ENCODE measurements at places on chromosomes 7 and 10. TPM values are rescaled to one million over a fixed set of nuclear protein-coding genes. Genes with fewer than 3 reads are reported as not detected.
A peak's percentile ranks its signal among the peaks of the same experiment; 100 is the strongest.

DNA sequence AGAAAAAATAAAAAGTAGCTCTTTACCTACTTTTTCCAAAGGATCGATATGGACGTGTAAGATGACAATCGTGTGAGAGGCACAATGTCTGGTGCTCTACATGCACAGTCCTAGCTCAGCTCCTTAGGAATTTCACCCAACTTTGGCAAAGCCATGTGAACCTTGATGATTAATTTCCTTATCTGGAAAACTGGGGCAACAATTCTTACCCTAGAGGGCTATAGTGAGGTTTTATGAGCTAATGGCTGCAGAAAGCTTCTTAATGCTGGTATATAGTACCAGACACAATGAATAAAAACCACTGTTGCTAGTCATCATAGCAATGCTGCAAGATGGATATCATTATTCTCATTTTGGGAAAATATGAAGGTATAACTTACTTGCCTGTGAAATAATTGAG lies 202.7 kb downstream of the PARD3 start:
- no peak for DNase-seq

CYP2C9 gene
- polyA plus RNA-seq: not detected

TAS2R3 gene
- polyA plus RNA-seq: 0.08 TPM

GRCh38 chr7:102287111-102287980 lies 678 bp downstream of the SH2B2 start:
- DNase-seq: peak; percentile 78

- no peak for DNase-seq
Measured at GRCh38 chr10:98134117-98134430, 383 bp upstream of the R3HCC1L start.

DNA sequence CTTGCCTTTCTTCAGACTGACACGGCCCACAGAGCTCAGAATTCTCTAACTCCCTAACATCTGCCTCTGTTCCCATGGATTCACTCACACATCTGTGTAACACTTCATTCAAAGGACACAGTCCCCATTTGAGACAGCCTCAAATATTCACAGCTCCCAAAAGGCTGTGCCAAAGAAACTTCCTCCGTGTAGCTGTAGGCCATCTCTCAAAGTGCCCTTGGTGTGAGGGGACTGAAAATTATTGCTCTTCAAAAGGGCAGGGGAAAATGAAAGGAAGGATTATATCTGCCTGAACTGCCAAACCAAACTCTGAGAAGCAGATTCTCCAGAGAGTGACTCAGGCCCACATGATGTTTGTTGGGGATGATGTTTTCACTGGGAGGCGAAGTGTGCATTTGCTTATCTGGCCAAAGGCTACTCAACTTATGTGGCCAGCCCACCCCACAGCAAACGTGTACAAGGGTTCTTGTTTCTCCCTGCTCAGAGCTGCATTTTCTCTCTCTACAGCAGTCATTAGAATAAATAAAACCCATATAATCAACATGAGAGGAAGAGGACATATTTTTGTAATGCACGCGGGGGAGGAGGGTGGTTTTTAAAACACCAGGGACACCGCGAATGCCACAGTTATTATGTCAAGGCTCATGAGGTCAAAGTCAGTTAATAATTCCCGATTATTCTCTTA lies 302.4 kb upstream of the NFE2L3 start:
- DNase-seq: no peak

DNA sequence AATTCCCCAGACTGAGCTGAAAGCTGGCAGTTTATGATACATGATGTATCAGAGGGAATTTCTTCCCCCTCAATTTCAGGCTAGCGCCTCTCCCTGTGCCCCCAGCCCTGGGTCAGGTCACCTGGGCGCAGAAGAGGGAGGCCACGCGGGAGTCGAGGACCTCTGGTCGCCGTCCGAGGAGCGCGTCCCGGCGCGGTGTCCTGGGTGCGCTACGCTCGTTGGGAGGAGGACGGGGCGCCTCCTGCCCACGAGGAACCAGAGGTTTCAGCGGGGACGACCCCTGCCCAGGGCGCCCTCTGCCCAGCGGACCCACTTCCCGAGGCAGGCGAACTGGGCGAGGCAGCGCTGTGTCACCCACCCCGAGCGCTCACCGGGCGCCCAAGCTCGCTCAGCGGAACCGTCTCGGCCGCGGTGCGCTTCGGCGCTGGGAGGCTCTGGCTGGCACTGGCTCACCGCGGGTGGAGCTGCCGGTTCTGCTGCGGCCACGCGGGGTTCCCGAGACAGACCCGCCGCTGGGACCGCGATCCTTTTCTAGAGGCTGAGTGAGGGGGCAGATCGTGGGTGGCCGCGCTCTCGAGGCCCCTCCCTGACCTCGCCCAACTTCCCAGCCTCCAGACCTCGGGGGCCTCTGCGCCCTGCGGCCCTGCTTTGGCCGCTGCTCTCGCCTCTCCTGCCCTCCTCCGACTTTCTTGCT lies at the start of gene FAM237B:
TSS of gene FAM237B (minus strand) at position 504 of the 694 bp plus-strand sequence. CDS start 1,556 bp downstream, outside the sequence.
- DNase-seq: no peak

DNA sequence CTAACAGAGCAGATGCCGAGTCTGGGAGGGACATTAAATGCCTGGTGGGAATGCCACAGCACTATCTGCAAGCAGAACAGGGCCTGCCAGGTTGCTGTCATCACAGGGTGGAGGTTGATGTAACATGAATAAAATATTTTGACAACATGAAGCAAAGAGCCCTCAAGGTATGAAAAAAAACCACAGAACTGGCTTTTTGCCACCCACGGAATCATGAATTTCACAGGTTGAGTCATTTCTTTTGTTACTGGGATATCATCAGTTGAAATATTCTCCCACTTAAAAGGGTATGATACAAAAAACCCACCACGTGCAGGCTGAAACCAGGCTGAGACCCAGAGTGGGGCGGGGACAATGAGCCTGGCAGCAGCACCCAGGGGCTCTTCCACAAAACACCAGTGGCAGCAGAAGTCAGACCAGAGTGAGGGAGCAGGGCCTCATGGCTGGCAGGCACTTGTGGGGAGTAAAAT lies 220.1 kb downstream of the TNS3 start:
- DNase-seq: no peak

DNA sequence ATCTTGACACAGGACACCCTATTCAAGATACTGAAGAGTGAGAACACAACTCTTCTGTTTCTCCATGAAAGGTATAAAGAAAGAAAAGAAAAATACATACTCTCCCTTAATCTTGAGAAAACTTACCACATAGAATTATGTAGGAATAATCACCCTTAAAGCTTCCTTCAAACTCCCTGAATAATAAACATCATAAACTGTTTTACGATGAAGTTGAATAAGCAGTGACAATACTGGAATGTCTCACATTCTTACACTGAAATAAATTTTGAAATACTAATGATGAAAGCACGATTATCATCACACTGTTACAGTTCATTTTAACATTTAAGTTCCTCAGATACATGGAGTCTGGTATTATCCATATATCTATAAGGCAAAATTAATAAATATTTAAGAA lies 306.2 kb downstream of the IPMK start:
- no peak for DNase-seq

GRCh38 chr7:83861876-83862275 lies 212.9 kb upstream of the SEMA3E start:
- no peak for DNase-seq

- DNase-seq: no peak
Measured at GRCh38 chr10:33704214-33704830, 369.9 kb upstream of the NRP1 start.
